ENCODE measurements at places on chromosomes 3 and 15.

DNA sequence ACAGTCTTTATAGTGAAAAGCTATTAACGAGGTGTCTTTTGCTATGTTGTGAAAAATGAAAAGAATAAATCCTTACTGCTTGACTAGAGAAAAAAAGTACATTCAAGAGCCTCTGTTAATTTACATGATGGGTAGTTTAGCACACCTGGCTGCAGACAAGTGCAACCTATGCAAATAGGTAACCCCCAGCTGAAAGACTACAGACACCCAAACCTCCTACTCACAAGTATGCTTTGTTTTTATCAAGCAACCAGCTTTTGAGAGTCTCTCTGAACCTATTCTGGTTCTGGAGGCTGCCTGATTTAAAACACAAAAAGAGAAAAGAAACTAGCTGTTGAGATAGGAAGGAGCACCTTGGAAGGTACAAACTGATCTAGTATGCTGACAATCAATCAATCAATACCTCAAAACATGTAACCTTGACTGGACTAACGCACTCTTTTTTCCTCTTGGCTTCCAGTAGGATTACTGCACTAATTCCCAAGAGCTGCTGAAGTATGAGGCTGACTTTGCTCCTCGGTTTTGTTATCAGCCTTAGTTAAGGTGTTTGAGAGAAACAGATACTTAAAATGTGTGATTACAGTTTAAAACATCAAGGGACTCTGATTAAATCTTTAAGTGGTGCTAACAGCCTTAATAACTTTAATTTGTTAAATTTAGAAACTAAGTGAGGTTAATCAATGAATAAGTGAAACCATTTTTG is 63.6 kb downstream of the OSBPL10 start:
- DNase-seq: no peak

GRCh38 chr3:123759311-123759710 is 124.8 kb downstream of the MYLK start:
- DNase-seq: peak; percentile 71

- no peak for DNase-seq
Observed at GRCh38 chr3:122975924-122976293, 51.7 kb downstream of the SEMA5B start.

GRCh38 chr3:84727616-84728015 is 231.2 kb upstream of the CADM2 start:
- no peak for DNase-seq

- DNase-seq: no peak
Observed at GRCh38 chr3:195284842-195285241, 13.9 kb upstream of the XXYLT1 start.

DNA sequence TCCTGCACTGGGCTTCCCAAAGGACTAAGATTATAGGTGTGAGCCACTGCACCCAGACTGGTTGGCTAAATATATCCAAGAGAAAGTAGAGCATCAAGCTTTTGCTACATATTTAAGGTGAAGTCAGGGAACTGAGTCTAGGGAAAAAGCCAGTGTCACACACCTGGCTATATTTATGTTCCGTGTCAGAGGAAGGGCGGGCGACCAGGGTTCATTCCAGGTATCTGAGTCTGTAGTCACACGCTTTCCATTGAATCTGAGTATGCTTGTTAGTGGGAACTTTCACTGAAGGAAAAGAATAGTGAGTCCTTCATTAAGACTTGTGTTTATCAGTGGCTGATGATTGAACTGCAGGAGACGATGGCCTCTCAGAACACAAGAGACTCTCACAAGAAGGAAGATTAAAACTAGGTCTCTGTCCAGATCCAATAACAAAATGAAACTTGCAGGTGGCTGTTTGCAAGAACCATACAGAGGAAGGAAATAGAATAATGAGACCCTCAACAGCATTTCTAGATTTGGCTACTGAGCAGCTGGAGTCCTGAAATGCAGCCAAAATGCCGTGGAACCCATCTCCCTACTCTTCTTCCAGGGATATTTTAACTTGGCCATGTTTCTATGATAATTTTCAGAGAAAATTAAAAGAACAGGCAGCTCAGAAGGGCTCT is 276.3 kb downstream of the THSD4 start:
- no peak for DNase-seq

- peak; percentile 63 for DNase-seq
Observed at GRCh38 chr15:66724732-66725463, 22.9 kb downstream of the SMAD6 start.

DNA sequence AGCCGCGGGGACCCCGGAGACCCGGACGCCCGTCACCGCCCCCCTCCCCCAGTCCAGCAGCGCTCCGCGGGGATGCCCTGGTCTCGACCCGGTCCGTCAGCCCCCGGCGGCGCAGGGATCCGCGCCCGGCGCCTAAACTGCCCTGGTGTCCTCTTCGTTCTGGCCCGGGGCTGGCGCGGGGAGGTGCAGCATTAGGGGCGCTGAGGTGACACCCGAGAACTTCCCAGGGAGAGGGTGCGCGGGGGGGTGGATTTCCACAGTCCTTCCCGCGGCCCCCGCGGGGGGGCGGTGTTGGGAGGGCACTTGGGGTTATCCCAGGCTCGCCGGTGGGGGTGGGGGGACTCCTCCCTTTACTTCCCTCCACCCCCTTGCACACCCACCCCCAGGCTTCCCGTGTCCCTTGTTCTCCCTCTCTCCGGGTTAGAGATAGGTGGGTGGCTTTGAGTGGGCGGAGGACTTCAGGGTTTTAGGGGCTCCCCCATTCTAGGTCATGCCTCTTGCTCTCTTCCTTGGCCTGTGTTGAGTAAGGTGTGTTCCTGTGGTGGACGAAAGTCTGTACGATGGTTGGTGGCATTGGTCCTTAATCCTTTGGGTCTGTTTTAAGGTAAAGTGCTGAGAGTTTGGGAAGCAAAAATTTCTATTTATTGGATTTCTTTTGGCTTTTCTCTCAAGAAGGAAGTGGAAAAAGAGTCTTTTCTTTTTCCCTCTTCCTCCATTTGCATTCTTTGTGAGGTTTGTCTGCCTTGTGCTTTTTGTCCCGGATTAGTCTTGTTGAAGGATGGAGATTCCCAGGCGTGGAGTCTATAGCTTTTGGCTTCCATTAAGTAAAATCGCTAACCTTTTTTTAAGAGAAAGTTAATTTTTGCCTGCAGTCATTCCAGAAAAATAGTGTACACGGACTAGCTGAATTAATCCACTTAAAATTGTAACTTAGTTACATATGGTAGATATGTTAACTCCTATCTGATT is 811 bp downstream of the SKIL start:
- peak; percentile 89 for DNase-seq

DNA sequence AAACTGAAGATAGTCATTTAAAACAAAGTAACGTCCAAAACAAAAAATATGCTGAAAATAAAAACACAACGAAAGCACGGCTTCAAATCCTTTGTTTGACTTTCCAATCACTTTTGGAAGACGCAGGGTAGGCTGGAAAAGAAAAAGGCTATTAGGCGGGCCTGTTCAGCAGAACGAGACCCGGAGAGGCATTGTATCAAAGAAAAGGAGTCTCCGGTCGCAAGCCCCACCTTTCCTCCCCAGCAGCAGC is 691 bp downstream of the SENP7 start:
- DNase-seq: no peak

DNA sequence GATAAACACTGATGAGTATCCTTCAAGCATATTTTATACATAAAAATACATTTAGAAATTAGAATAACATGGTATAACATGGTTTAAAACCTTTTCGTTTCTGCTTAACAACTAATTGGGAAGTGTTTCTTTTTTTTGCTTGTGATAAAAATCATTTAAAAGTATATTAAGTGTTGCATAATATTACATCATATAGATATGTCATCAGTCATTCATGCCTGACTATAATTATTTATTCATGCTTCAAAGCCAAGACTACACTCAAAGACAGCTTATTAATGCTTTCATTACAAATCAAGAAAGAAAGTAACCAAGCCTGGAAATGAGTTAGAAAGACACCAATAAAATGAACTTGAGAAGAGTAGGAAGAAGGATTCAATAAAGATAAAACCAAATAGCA is 136.6 kb upstream of the TP63 start:
- no peak for DNase-seq

- peak; percentile 53 for DNase-seq
Observed at GRCh38 chr15:68687136-68687735, 108.4 kb downstream of the CORO2B start.

- DNase-seq: no peak
Observed at GRCh38 chr15:77821959-77822256, 189.2 kb upstream of the LINGO1 start.

DNA sequence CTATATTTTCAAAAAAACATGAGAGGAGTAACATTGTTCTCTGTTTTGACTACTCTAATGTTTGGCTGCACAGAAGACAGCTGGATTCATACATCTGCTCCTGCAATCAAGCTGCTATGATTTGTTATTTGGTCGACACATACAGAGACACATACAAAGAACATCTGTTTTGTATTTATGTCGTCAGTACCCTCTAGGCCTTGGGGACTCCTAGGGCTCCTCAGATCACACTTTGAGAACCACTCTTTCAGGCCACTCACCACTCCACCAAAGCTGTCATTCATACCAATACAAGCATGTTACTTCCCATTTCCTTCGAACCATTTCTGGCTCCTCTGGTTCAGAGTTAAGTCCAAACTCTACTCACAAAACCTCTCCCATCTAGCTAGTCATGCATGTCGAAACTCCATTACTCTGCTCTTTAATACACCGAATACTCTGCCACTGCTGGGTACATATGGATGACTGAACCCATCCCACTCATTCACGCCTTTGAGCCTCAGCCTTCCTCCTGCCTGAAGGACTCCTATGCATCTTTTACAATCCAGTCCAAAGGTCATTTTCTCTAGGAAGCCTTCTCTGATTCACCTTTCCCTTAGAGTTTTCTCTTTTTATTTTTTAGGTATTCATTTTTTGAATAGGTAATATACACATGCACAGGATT is 102.9 kb upstream of the ARHGEF3 start:
- DNase-seq: no peak

DNA sequence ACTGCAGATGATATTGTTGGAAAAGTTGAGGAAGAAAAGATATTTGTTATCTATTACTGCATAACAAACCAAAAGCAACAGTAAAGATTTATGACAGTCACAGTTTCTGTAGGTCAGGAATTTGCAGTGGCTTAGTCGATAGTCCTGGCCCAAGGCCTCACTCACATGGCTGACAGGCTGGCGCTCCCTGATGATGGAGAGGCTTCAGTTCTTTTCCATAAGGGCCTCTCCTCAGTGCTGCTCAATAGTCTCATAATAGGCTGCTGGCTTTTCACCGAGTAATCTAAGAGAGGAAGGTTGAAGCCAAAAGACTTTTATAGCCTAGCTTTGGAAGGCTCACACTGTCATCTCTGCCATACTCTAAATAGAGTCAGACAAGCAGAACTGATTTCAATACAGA is 17.7 kb downstream of the IREB2 start:
- no peak for DNase-seq

- DNase-seq: no peak
Observed at GRCh38 chr3:67044955-67045354, 46.8 kb downstream of the KBTBD8 start.

GRCh38 chr3:8509961-8510360 is 8.3 kb downstream of the LMCD1 start:
- DNase-seq: no peak

DNA sequence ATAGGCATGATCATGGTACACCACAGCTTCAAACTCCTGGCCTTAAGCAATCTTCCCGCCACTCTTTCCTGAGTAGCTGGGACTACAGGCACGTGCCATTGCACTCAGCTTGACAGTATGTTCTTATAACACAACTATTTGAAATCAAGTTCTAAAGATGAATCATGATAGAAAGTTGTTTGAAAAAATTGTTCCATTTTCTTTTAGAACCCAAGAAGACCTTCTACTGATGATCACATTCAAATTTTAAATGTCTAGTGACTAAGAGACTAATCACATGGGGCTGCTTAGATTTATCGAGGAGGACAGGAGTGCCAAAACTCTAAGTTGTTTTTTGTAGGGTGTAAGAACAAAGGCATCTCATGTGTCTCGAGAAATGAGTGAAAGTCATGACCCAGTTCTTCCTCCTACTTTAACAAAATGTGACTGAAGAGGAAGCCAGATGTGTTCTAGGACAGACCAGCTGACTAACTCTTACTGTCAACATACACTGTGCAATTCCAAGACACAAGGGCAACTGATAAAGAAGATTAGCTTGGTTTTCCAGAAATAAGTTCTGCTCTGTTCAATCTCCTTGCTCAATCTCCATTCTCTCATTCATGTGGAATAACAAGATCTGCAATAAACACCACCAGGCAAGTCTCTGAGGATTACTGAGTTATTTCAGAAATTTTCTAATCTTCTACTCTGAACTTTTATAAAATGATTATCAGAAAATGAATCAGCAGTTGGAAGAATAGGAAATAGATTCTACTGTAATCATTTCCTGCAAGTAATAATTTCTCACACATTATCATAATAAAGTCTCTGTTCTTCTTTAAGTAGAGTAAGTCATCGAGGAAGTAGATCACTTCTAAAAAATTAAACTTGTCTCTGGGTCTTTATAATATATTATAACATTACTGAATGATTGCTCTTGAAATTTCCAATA is 122.6 kb upstream of the CCNL1 start:
- DNase-seq: no peak

- no peak for DNase-seq
Observed at GRCh38 chr15:22224241-22224671, 143.9 kb downstream of the OR4M2 start.

- no peak for DNase-seq
Observed at GRCh38 chr3:148723631-148724030, 25.9 kb downstream of the AGTR1 start.

DNA sequence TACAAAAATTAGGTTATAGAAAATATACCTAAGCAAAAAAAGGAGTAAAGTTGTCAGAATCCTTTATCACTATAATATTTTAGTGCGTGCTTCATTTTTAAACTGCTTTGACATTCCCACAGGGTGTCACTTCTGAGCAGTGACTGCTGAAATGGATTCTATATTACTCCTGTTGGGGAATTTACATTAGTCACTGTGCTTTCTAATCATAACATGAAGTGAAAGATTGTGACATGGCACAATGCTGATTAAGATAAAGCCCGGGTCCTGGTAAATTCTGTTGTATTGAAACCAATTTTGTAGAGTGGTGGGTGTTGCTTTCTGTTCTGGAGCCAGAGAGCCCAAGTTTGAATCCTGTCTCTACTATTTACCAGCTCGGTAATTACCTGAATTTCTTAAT is 36.4 kb upstream of the EHHADH start:
- DNase-seq: no peak

DNA sequence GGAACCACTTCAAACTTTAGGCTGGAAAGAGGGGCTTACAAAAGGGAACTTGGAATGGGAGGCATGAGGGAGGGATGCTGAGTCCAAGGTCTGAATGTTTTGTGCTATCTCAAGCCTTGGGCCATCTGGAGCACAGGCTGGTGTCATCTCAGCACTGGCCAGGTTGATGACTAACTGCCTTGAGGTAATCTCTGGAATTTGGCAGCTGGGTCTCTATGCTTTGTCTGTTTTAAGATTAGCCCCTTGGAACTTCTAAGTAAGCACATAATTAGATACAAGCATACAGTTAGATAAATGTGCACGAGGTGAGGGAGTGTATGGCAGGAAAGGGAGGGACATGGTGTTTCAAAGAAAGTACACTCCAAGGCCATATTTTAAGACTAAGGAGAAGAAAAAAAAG is 252.4 kb upstream of the CCDC54 start:
- no peak for DNase-seq

- peak; percentile 85 for DNase-seq
Observed at GRCh38 chr3:158725348-158726011, 6.8 kb downstream of the RARRES1 start.

GRCh38 chr15:89524184-89524583 is 27.8 kb upstream of the RHCG start:
- no peak for DNase-seq

All from aorta (tissue), 5 donors.